ENCODE measurements at places on chromosomes 7 and 10.
A peak's percentile ranks its signal among the peaks of the same experiment; 100 is the strongest.

GRCh38 chr7:39664057-39664456, 40.7 kb downstream of the RALA start:
- H3K36me3 ChIP-seq, result peaks cover 24% of the 10 kb centered on the region
- H3K4me1 ChIP-seq, result peaks cover 47% of the 10 kb centered on the region
- no peaks in the 10 kb centered on the region for H3K27me3 ChIP-seq
- H3K27ac ChIP-seq, result no peak overlapping the region
- no peak for DNase-seq

DNA sequence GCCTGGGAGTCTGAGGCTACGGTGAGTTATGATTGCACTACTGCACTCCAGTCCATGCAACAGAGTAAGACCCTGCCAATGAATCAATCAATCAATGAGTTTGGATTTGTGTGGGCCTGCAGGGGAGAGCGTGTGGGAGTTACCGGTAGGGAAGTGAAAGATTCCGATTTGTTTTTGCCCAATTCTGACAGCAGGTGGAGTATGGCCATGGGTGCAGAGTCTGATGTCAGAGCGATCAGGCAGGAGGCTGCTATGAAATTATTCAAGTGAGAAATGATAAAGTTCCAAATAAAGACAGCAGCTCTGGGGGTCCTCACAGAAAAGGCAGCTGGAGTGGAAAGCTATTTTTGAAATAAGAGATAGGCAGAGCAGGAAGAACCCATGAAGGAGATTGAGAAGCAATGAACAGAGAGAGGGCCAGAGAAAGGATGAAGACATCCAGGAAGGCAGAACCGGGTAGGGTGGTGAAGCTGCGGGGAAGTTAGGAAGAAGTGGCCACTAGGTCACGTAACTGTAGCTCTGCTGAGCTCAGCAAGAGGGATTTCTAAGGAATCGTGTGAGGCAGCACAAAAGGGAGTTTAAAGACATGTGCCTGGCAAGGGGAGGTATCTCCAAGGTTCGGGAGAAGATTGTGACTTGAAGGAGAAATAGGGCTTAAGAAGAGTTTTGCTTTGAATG, 93.7 kb upstream of the NMT2 start:
- H3K27me3 ChIP-seq, result no peaks in the 10 kb centered on the region
- H3K4me3 ChIP-seq, result no peak overlapping the region
- H3K36me3 ChIP-seq, result no peaks in the 10 kb centered on the region

- no peaks in the 10 kb centered on the region for H3K27me3 ChIP-seq
- H3K4me3 ChIP-seq, result no peak overlapping the region
- no peak overlapping the region for H3K27ac ChIP-seq
- peaks cover 35% of the 10 kb centered on the region for H3K36me3 ChIP-seq
- peaks cover 15% of the 10 kb centered on the region for H3K4me1 ChIP-seq
Observed at GRCh38 chr7:130135208-130136205, 65.2 kb downstream of the KLHDC10 start.

GRCh38 chr10:62127975-62128374, 140.7 kb downstream of the RTKN2 start:
- no peak overlapping the region for H3K4me3 ChIP-seq
- H3K27ac ChIP-seq, result no peak overlapping the region
- H3K27me3 ChIP-seq, result no peaks in the 10 kb centered on the region
- peaks cover 5% of the 10 kb centered on the region for H3K4me1 ChIP-seq

GRCh38 chr10:62689712-62690111, 114.8 kb upstream of the ADO start:
- no peaks in the 10 kb centered on the region for H3K27me3 ChIP-seq
- no peak for DNase-seq
- H3K36me3 ChIP-seq, result peaks cover 5% of the 10 kb centered on the region
- peak overlapping the region; percentile 86 for H3K27ac ChIP-seq

DNA sequence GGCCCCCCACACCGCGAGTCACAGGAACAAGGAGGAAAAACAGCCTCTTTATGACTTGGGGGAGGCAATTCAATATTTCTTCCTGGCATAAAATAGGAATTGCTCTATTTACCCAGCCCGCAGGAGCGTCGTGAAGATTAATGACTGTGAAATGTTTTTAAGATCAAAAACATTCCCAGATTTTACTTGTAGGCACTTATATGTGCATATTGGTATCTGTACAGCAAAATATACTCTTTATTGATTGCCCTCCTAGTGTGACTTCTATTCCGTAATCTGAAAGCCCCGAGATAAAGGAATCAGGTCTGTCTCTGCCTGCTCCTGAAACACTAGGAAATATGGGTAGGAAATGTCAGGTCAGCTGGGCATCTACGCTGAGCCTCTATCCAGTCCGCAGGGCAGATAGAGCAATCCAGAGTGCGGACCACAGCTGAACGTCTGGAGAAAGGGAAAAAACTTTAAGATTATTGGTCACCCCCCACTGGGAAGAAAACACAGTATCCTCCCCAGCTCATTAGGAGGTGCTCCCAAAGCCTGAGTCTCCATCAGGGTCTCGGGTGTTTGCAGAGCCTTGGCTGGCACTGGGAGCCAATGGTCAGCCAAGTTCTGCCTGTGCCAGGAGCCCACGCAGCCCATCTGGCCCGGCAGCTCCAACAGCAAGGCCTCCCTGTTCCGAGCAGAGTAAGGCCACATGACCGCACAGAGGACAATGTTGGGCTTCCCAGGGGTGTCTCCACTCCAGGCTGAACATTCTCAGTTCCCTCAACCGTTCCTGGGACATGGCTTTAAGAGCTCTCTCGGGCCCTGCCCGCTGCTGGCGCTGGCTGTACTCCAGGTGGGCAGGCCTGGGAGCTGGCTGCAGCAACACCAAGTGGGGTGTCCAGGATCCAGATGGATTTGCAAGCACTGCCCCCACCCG, 7.7 kb downstream of the CTBP2 start:
- no peak for DNase-seq
- peaks cover 6% of the 10 kb centered on the region for H3K36me3 ChIP-seq
- peaks cover 48% of the 10 kb centered on the region for H3K27me3 ChIP-seq
- no peak overlapping the region for H3K27ac ChIP-seq

- H3K4me3 ChIP-seq, result peak within 1 kb of the TSS; percentile 81
- no peak for DNase-seq
- H3K4me1 ChIP-seq, result peaks cover 13% of the 10 kb centered on the region
Observed at GRCh38 chr10:70441161-70441894, at the start of gene NODAL. TSS of gene NODAL (minus strand) at chr10:70441681. CDS start at chr10:70441667, 14 bp downstream.

DNA sequence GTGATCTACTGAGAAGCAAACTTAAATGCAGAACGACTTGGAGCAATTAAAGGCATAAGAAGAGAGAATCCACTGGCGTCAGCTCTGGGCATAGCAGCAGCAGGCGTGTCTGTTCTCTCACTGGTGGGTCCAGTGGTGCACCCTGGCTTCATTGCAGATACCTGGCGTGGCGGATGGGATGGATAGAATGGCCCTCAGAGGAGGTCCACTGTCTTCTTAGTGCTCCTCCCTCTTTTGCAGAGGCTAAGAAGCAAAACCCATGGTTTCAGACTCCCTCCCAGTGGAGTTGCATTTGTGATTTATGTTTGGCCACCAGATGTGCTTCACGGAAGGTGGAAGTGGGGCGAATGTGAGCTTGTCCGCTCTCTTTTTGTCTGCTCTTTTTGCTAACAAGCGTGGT, 28.4 kb upstream of the PRKAG2 start:
- H3K4me1 ChIP-seq, result peaks cover 5% of the 10 kb centered on the region
- H3K27ac ChIP-seq, result no peak overlapping the region
- H3K27me3 ChIP-seq, result peaks cover 24% of the 10 kb centered on the region
- no peaks in the 10 kb centered on the region for H3K36me3 ChIP-seq
- no peak overlapping the region for H3K4me3 ChIP-seq

DNA sequence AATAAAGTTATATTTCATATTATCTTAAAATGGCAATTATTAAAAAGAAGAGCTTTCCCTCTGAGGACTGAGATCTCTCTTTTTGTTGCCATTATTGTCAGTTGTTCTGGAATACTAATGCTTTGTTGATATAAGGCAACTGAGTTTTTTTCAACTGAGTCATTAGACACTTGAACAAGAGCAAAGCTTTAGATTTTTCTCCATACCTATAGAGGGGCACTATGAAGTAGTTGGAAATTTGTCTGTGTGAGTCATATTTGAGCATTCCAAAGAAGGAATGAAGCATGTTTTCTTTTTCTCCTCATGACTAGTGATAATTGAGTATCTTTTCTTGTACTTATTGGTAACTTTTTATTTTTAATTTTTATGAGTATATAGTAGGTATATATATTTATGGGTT, 24.5 kb downstream of the RPA3 start:
- H3K27ac ChIP-seq, result no peak overlapping the region
- no peak overlapping the region for H3K4me3 ChIP-seq
- H3K27me3 ChIP-seq, result no peaks in the 10 kb centered on the region
- H3K36me3 ChIP-seq, result peaks cover 25% of the 10 kb centered on the region
- DNase-seq, result no peak

DNA sequence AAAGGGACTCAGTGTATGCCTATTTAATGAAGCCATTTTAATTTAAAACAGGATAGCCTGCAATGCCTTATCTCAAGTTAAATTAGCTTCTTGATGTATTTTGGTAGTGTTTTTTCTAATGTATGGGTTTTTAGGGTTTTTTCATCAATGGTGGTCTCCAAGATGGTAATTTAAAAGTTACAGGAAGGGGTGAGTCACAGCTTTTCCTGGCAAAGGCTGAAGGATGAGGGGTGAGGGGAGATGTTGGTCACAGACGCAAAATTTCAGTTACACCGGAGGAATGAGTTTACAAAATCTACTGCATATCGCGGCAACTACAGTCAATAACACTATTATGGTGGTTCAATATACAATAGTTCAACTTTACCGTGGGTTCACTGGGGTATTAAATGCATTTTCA, 31.6 kb downstream of the CCDC3 start:
- H3K4me1 ChIP-seq, result no peaks in the 10 kb centered on the region
- no peak overlapping the region for H3K4me3 ChIP-seq
- H3K36me3 ChIP-seq, result peaks cover 2% of the 10 kb centered on the region
- DNase-seq, result no peak
- H3K27ac ChIP-seq, result no peak overlapping the region

DNA sequence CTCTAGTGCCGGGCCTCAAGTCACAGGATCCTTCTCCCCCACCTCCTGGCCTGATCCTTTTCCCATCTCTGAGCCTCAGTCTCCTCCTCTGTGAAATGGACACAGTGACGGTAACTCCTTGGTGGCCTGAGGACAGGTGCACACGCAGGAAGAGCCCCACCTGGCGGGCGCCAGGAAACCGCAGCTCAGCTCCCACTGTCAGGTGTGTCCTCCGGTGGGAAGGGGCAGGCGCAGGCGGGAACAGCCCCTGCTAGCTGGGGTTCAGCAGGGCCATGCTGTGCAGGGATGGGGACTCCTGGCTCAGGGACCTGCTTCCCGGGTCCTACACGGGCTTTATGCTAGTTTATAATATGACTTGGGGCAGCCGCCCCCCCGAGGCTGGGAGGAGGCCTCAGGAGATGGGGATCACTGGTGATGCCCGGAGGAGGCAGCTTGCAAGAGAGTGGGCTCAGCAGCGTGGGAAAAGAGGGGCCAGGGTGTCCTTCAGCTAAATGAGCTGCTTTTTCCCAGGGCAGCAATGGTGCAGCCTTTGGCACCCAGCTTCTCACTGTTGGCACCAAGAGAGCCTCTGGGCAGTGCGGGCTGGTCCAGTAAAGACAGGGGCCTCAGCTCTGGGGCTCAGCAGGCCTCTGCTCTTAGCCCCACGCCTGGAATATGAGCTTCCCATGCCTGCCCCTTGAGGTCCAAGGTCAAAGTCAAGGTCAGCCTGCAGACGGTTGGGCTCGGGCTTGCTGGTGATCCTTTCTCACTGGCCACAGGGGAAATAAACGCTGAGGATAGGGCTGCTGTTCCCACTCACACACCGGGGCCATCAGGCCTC, 68.0 kb upstream of the FAM20C start:
- no peak overlapping the region for H3K27ac ChIP-seq
- no peaks in the 10 kb centered on the region for H3K4me1 ChIP-seq
- H3K27me3 ChIP-seq, result no peaks in the 10 kb centered on the region

- no peak overlapping the region for H3K4me3 ChIP-seq
- no peaks in the 10 kb centered on the region for H3K36me3 ChIP-seq
- peaks cover 26% of the 10 kb centered on the region for H3K4me1 ChIP-seq
- no peak overlapping the region for H3K27ac ChIP-seq
- peaks cover 3% of the 10 kb centered on the region for H3K27me3 ChIP-seq
Observed at GRCh38 chr7:112084520-112084971, 121.7 kb downstream of the DOCK4 start.

DNA sequence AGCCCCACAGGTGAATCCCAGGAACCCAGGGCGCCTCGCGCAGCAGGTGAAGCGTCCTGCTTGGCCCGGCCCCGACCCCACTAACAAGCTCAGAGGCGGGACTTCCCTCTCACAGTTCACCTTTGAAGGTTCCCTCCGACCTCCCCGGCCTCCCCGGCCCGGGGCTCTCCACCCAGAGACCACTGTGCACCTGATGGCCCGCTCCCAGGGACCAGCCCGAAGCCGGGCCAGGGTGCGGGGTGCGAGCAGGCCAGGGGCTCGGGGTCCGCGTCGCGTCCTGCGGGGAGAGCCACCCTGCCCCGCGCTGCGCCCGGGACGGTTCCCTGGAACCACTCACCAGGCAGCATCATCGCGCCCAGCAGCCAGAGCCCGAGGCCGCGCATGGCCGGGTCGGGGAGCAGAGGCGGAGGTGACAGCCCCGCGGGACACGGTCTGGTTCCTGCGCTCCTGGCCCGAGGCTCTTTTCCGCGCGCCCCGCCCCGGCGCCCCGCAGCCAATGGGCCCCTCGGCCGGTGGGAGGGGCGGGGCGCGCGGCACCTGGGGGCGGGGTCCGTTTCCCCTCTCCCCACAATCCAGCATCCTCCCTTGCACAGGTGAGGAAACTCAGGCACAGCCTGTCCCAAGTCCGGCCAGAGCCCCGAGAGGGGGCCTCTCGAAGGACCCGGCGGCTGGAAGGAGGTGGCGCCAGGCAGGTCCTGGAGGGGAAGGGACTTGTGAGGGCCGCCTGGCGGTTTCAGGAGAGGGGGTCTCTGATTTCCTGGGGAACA, at the start of gene ADAM8:
Gene ADAM8, minus strand, starts transcription at position 434 of the 767 bp plus-strand sequence. Its CDS starts 51 bp downstream, at position 383.
- H3K27ac ChIP-seq, result peak within 1 kb of the TSS; percentile 94
- DNase-seq, result peak; percentile 47
- no peaks in the 10 kb centered on the region for H3K36me3 ChIP-seq
- no peaks in the 10 kb centered on the region for H3K27me3 ChIP-seq

DNA sequence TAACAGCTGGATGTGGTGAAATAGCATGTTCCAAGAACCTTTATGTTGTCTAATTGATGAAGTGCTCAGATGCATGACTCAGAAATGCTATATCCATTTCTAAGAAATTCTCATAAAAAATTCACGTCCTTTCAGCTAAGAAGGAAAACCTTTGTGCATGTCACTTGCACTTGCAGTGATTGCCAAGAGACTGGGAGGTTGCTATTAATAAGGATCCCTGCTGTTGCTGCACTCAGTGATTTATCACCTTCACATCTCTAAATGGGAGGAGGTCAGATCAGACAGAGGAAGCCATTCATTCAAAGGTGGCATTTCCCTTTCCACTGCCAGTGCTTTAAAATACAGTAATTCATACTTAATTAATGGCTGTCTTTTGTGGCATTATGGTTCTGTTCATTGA, 89.5 kb downstream of the THSD7A start:
- no peak for DNase-seq
- H3K36me3 ChIP-seq, result no peaks in the 10 kb centered on the region
- H3K27ac ChIP-seq, result no peak overlapping the region
- no peak overlapping the region for H3K4me3 ChIP-seq

- no peaks in the 10 kb centered on the region for H3K4me1 ChIP-seq
- no peak overlapping the region for H3K4me3 ChIP-seq
- H3K27ac ChIP-seq, result no peak overlapping the region
- no peak for DNase-seq
- H3K36me3 ChIP-seq, result no peaks in the 10 kb centered on the region
Observed at GRCh38 chr7:120553491-120553890, 280.5 kb downstream of the KCND2 start.
